ENCODE measurements at places on chromosomes 7 and 10.

DNA sequence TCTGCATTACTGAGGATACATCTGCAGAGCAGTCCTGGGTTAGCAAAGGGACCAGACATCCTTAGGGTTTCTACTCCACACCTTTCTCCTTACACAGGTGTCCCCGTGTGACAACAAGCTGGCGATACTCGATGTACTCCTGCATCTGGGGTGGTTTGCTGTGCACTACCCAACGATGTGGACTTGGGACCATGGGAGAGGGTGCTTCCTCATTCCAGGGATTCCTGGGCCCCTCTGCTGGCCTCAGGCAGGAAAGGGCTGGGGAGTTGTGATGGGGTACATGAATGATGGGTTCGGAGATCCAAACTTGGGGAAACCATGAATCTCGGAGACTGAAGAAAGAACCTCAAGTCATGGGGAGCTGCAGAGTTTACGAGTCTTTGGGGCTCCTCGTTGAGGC lies 179.6 kb upstream of the GALNT17 start:
- no peak for DNase-seq

GRCh38 chr7:129741743-129742213 lies 130.3 kb downstream of the NRF1 start:
- no peak for DNase-seq

DNA sequence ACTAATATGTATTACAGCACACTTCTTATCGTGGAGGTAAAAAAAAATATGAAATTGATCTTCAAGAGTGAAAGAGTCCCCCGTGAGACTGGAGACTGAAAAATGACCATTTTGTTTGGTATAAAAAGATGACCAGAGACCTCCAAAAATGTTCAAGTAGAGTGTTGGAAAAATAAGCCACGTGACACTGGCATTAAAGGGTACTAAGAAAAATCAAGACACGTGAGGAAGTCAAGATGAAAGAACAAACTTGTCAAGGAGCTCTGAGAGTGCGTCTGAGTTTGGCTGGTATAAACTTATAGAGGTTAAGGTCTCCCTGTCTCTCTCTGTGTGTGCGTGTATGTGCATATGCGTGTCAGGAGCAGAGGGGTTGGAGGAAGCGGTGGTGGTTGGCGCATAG lies 362.7 kb upstream of the COBL start:
- no peak for DNase-seq

- no peak for DNase-seq
These were observed 129.2 kb upstream of the SEC61G start for GRCh38 chr7:54888067-54888733.

DNA sequence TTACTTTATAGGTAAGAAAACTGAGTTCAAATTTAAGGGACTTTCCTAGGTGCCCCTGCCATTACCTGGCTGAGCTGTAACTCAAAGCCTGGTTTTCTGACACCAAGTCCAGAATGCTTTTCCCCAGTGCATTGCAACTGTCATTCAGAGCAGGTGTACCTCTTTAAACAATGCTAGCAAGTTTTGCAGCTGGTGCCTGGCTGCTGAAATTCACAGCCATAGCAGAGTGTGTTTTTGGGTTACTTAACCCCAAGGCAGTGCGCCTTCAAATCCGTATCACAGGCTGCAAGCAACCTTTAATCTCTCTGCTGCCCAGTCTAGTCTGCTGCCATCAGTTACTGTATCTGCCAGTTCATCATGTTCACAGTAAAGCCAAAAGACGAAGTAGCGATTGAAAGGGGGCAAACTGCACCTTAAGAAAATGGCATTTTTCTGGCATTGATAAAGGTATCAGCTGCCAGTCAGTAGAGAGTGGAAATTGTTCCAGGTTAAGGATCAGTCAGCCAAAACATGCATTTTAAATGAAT lies 265.4 kb downstream of the CSTF2T start:
- DNase-seq: no peak

- no peak for DNase-seq
These were observed 91.8 kb downstream of the SH3PXD2A start for GRCh38 chr10:103763374-103764202.

- DNase-seq: no peak
These were observed 73.0 kb downstream of the COL26A1 start for GRCh38 chr7:101435461-101436220.

- no peak for DNase-seq
These were observed 63.7 kb upstream of the PDK4 start for GRCh38 chr7:95660023-95660434.

DNA sequence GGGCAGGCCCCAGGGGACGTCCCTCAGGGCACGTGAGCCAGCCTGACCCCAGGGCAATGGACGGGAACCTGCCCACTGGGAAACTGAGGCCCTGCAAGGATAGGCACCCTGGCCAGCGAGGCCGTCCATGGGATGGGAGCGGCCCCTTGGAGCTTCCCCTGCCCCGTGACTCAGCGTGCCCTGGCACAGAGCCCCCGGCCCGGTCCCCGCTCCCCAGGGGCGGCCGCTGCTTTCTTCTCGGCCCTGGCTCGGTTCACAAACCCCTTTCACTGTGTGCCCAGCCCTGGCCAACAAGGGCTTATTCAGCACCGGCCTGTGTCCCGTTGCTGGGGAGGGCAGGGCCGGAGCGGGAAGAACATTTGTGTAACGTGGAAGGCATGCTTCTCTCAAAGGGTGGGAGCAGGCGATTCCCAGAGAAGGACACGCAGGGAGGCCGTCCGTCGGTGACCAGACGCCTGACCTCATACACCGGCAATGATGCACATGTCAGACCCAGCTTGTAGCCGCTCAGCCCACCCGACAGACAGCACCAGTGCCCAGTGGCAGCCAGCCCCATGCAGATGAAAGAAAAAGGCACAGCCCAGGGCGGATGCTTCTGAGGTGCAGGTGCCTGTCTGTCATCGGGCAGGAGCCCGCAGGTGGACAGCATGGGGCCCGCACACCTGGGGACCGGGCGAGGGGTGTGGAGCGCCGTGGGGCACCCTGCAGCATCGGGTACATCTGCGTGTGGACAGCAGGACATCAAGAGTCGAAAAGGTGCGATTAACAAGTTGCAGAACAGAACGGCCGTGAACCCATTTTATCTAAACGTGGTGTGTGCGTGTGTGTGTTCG lies 94.5 kb downstream of the PDGFA start:
- DNase-seq: no peak
